ENCODE measurements at places on chromosomes 7 and 10. TPM values are rescaled to one million over a fixed set of nuclear protein-coding genes. Genes with fewer than 3 reads are reported as not detected.

Gene MRPS16
- 148 TPM for total RNA-seq

Gene MRLN
- total RNA-seq: not detected

Gene SUN3
- total RNA-seq: not detected

Gene AKR1B15
- not detected for total RNA-seq

Gene ZNF804B
- not detected for total RNA-seq

Gene SKAP2
- 14.0 TPM for total RNA-seq

Gene KLF14
- total RNA-seq: not detected

Gene DAGLB
- 17.3 TPM for total RNA-seq

Gene SP4
- 21.0 TPM for total RNA-seq

Gene SFRP4
- not detected for total RNA-seq

Gene STX1A
- total RNA-seq: 22.2 TPM

Gene GIMAP7
- total RNA-seq: 19.7 TPM

Gene OPTN
- total RNA-seq: 44.0 TPM

Gene TAS2R41
- not detected for total RNA-seq

Gene LIPN
- total RNA-seq: not detected

Gene ABCB1
- total RNA-seq: 16.0 TPM

Gene SMO
- 0.25 TPM for total RNA-seq

Gene ALOX5
- total RNA-seq: 0.25 TPM

Gene RBP3
- total RNA-seq: not detected

Gene AKR1C8
- total RNA-seq: not detected

Gene OPALIN
- total RNA-seq: not detected

Gene PAX4
- total RNA-seq: not detected

Gene NPC1L1
- not detected for total RNA-seq

Gene LRRN3
- 101 TPM for total RNA-seq

Gene MMP21
- not detected for total RNA-seq

Gene MEIG1
- 0.42 TPM for total RNA-seq

Gene STEAP1B
- 0.23 TPM for total RNA-seq

Gene TUBGCP2
- total RNA-seq: 59.3 TPM

Gene SLC25A13
- total RNA-seq: 10.9 TPM

Gene NEUROD6
- not detected for total RNA-seq

Gene CHPF2
- total RNA-seq: 35.0 TPM
